ENCODE measurements at places on chromosomes 6 and 20.

- DNase-seq: no peak
These were observed 376.7 kb upstream of the ARID1B start for GRCh38 chr6:156400487-156400886.

DNA sequence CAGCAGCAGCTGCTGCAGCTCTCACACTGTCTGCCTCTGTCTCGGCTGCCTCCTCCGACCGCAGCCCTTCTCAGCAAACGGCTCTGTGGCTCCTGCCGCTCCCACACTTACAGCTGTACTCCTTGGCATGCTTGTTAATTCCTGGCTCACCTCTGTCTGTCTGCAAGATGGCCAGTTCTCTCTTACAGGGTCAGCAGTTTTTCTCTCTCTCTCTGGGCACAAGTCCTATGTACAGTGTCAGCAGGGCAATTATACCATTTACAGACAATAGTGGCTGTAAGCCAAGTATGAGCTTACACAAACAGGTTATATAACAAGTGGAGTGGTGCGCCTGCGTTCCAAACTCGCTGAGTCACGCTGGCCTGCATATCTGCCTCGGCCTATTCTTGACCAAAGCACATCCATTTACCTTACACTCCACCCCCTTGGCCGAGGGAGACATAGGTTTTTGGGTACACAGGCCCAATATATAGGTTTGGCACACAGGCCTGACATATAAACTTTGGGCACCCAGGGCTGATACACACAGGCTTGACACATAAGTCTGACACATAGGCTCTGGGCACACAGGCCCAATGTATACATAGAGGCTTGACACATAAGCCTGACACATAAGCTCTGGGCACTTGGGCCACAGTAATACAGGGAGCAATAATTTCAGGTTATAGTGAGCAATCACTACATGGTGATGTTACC lies 4.4 kb downstream of the ZKSCAN3 start:
- no peak for DNase-seq

DNA sequence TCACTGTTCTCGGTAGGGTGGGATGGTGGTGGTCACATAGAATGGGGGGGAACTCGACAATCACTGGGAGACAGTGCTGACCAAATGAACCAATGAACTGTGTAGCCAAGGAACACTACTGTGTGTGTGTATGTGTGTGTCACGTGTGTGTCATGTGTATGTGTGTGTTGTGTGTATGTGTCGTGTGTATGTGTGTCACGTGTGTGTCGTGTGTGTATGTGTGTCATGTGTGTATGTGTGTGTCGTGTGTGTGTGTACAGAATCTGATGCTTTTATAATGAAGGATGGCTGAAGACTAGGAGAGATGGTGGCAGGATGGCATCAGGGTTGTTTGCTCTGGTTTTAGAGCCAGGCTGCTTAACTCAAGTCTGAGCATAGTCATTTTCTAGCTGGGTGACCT lies 99.1 kb upstream of the DUSP22 start:
- DNase-seq: no peak

DNA sequence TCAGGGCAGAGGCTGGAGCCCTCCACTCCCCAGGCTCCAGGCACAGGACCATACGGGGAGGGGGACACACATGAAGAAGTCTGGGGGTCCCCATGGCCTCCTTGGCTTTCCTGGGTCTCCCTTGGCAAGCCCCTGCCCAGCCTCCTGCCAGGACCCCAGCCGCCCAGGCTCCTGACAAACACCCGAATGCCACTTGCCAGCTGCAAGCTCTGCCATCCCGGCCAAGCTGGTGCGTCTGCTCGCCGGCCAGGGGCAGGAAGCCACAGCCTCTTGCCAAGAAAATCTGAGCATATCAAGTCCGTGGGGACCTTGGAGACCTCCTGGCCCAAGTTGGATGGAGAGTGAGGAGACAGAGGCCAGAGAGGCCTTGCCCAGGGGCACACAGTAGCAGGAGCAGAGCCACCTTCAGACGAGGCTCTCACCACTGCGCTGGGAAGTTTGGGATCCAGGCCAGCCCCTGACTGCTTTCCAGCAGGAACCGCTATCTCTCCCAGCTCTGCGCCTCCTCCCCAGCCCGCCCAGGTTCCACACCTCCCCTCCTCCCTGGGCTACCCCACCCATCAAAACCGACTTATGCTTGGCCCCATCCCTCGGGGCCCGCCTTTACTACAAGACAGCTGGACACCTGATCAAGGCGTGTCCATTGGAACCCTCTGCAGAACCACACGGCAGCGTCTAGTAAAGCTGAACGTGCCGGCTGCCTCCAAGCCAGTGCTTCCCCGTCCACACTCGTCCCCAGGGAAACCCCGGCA lies 80.2 kb downstream of the GRM4 start:
- no peak for DNase-seq

- no peak for DNase-seq
These were observed 132.4 kb upstream of the STXBP5 start for GRCh38 chr6:147071776-147072175.

DNA sequence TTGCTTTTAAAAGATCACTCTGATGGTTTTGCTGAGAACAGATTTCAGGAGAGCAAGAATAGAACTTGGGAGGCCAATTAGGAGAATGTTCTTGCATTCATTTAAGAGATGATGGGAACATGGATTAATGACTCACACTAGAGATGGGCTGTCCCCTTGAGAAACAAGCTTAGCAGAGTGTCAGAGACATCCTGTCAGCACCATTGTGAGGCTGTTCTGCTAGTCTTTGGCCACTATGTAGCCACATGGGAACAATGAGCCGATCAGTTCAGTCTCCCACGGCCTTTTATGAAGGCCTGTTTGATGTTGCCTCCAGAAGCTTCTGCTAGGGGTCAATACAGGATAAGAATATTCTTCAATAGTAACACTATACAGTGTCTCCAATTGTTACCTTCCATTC lies 113.0 kb upstream of the EYA4 start:
- no peak for DNase-seq

GRCh38 chr6:12473494-12473893 lies 183.3 kb downstream of the EDN1 start:
- no peak for DNase-seq

DNA sequence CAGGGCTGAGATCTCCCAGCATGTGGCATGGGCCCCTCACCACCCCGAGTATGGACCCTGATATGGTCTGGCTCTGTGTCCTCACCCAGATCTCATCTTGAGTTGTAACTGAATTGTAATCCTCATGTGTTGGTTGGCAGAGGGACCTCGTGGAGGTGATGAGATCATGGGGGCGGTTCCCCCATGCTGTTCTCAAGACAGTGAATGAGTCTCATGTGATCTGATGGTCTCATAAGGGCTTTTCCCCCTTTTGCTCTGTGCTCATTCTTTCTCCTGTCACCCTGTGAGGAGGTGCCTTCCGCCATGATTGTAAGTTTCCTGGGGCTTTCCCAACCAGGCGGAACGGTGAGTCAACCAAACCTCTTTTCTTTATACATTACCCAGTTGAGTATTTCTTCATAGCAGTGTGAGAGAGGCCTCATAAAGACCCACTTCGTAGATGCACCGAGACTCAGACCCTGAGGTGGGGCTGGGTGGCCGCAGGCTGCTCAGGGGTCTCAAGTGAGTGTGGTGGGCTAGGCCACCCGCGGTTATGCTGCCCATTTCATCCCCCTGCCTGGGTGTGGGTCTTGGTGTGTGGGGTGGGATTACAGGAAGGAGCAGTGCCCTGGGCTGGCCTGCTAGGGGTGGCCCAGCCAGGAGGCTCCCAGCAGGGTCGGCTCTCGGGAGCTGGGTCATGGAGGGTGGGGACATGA lies 26.2 kb upstream of the GATA5 start:
- peak; percentile 74 for DNase-seq

GRCh38 chr6:155201461-155202226 lies 62.2 kb upstream of the CLDN20 start:
- no peak for DNase-seq

DNA sequence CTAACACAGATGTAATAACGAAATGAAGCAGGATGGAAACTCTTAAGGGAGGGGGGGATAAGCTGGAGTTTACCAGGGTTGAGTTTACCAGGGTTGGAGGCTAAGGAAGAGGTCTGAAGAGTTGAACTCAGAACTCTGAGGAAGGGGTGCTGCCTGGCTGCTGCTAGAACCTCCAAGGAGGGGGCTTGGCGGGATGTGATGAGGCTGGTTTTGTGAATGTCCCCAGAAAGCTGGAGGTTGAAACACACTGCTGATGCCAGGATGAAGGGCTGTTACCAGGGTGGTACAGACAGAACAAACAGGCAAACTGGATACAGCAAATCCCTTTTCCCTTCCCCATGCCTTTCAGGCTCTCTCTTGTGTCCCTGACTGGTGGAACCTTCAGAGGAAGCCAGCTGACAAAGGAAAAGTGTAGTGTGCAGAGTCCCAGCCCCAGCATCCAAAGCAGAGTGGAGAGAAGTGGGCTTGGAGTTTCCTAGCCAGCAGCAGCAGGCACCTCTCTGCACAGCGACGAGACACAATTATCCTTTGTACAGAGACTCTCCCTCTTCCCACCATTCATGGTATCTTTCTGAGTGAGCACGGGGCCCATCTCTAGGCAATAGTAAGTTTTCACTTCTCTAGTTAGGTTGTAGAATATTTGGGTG lies 23.7 kb downstream of the UBE2V1 start:
- DNase-seq: no peak

DNA sequence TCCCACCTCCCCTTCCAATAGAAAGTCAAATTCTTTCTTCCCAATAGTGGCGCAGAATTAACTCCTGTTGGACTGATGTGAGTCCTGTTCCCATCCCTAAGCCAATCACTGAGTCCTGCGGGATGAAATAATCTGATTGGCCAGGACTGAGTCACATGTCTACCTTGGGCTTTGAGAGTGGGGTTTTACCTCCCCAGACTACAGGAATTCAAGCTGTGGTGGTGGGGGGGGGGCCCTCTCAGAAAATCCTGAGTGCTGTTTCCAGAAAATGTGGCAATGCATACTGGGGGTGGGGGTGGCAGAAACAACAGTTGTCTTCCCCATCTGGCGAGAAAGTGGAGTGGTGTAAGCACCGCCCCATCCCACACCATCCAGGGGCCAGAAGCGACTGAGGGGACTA lies 65.7 kb downstream of the CTCFL start:
- no peak for DNase-seq

DNA sequence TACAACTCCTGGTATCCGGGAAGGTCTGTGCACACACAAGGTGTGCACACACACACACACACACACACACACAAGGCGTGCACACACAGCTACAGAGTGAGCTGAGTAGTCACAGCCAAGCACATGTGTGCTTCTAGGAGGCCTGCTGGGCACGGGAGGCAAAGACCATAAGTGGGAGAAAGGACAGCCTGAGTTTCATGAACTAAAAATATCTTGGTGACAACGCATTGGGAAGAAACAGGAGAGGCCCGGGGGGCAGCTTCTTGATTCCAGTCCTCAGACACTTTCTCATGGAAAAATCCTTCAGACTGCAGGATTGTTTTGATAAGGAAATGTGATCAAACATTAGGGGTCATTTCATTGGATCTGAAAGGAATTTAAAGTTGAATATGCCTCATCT lies 2.6 kb downstream of the TRAF3IP2 start:
- DNase-seq: no peak

DNA sequence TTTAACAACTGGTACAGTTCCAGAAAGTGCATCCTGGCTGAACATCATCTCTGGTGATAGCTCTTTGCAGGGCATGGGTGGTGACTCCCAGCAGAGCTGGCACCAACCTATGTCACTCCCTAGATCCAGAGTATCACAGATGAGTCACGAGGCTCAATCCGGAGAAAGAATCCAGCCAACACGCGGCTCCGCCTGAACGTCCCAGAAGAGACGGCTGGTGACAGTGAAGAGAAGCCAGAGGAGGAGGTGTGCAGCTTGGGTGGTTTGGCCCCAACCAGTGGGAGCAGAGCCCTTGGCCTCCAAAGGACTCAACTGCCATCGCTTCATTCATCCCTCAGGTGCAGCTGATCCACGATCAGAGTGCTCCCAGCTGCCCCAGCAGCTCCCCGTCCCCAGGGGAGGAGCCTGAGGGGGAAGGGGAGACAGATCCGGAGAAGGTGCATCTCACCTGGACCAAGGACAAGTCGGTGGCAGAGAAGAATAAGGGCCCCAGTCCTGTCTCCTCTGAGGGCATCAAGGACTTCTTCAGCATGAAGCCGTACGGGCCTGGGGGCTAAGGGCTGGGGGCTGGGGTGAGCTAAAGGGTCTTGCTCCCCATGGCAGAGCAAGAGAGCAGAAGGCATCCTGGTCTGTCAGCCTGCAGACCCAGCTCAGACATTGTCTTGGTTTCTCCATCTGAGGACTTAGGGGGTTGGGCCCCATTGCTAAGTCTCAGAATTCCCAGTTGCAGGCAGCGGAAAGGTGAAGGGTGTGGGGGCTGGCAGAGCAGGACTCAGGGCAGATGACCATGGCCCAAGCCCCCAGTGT lies 27.2 kb downstream of the SLC12A5 start:
- no peak for DNase-seq

DNA sequence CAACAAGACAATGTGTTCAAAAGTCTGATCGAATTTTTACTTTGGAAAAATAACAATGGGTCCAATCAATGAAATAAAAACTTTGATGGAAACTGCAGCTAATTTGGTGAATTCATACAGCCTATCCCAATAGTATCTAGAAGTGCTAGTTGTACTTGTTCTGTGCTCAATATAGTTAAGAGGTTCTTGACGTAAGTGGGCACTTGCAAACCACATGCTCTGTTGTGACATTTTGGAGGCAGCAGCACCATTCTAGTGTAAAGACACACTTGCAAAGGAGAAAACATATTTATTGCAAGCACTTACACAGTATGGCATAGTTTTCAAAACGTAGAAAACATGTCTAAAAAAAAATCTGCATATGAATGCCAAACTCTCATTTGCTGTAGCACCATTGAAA lies 6.7 kb upstream of the KLHL31 start:
- no peak for DNase-seq

DNA sequence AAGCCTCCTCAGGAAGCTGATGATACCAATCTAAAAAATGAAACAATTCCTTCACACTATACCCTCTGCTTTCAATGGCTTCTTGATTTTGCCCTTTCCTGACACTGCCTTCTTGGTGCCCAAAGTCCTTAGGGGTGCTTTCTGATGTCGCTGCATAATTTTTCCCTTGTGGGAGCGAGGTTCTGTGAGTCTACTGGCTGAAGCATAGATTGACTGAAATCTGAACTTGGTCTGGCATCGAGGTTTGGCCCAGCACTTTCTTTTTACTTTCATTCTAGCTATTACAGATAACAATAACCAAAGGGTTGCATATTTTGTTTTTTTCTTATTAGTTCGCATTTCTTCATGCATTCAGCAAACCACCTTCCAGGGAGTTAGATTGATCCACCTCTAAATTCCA lies 65.8 kb downstream of the E2F3 start:
- no peak for DNase-seq

GRCh38 chr6:23414051-23414445 lies 712.0 kb upstream of the NRSN1 start:
- DNase-seq: no peak

- no peak for DNase-seq
These were observed 41.7 kb upstream of the NAA20 start for GRCh38 chr20:19975436-19975799.

DNA sequence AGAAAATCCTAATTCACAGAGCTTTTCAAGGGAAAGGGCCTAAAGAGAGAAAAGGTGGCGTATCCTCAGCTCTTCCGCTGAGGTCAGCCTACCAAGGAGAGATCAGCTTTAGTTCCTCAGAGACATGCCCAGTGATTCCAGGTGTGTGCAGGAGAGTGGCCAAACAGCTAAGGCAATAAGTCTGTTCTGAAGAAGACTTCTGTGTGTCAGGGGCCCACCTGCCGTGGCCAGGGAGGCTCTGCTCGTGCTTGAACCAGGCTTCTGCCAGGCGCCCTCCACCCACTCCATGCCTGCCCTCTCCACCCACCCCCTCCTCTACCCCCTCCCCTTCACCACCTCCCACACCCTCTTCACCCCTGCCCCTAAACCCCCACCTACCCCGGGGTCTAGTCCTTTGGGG lies 67.4 kb upstream of the ARMC2 start:
- no peak for DNase-seq

All from stimulated activated CD4-positive, alpha-beta T cell treated with anti-CD3 and anti-CD28 coated beads, Interleukin-4, amount 100 ng/mL, for 48 hours (primary cell).